ENCODE measurements at places on chromosomes 4 and X. TPM values are rescaled to one million over a fixed set of nuclear protein-coding genes. Genes with fewer than 3 reads are reported as not detected.

Gene LONRF3
- total RNA-seq, result 15.7 TPM

Gene CLCN4
- 6.9 TPM for total RNA-seq

Gene STPG2
- not detected for total RNA-seq

Gene TMPRSS11D
- total RNA-seq, result under 0.01 TPM

Gene APLN
- 9.3 TPM for total RNA-seq

Gene NKX3-2
- under 0.01 TPM for total RNA-seq

Gene PAGE2
- not detected for total RNA-seq

Gene CLIC2
- 8.9 TPM for total RNA-seq

Gene HSFX1
- total RNA-seq, result 0.20 TPM

Gene SMIM31
- total RNA-seq, result not detected

Gene RTL9
- not detected for total RNA-seq

Gene PRKX
- total RNA-seq, result 22.8 TPM

Gene HS6ST2
- under 0.01 TPM for total RNA-seq

Gene LARP7
- total RNA-seq, result 10.7 TPM

Gene HPSE
- total RNA-seq, result 4.4 TPM

Gene PWWP3B
- total RNA-seq, result under 0.01 TPM

Gene SSX4B
- not detected for total RNA-seq

Gene TIMM17B
- 17.0 TPM for total RNA-seq
